ENCODE measurements at places on chromosomes 16 and 17.

GRCh38 chr17:65143889-65144604 is 6.9 kb downstream of the RGS9 start:
- DNase-seq: no peak

GRCh38 chr17:54992797-54993639 is 24.5 kb downstream of the STXBP4 start:
- DNase-seq: no peak

DNA sequence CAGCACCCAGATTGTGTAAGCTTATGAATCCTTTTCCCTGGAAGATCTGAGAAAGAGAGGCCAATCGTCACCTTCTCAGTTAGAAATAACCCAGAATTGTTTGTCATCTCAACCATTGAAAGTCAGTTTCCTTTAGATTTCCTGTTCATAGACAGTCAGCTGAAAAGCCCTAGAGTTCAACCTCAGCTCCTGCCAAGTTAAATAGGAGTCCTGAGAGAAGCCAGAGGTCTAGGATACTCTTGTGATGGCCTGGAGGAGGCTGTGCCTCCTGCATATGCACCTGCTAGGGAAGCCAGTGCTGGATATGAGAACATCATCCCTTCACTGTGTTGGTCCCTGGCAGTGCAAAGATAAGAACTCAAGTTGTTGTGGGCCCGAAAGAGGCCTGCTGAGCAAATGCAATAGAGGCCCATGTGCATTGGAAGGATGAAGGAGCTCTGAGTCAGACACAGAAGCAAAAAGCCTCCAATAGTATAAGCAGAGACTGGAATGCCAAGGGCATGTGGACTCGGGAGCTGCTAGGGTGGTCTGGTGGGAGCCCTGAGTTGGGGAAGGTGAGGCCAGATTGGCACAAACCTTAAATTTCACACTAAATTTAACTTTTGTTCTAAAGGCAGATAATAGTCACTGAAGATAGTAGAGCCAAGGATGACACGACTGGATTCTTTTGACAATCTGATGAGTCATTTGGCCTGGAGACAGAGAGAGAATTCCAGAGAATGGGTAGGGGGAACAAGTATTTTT is 520.9 kb upstream of the CDH5 start:
- no peak for DNase-seq

- DNase-seq: no peak
Observed at GRCh38 chr17:29094101-29094708, 51.3 kb downstream of the PIPOX start.

DNA sequence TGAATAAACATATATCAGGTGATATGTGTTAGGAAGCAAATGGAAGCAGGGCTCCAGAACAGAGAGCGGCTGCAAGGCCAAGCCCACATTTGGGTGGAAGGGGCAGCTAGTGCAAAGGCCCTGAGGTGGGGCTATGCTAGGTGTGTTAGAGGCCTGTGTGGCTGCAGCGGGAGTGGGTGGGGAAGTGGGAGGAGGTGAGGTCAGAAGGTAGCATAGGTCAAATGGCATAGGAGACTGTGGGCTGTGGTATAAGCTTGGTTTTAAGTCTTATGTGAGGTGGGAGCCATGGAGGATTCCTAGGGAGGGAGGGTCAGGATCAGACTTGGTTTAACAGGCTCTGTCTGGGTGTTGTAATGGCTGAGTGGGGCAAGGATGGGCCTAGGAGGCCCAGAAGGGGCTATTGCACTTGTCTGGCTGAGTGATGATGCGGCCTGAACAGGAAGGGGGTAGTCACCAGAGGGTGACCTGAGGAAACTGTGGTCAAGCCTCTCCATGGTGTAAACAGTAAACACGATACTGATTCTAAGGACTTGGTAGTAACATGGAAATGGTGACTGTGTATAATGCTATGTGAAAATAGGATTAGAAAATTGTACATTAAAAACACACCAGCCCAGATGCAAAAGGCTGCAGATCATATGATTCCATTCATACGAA is 31.1 kb downstream of the RAI1 start:
- DNase-seq: no peak

- no peak for DNase-seq
Observed at GRCh38 chr17:51941272-51941671, 217.2 kb downstream of the CA10 start.
